ENCODE measurements at places on chromosomes 1 and 21.

- no peak for DNase-seq
These were observed 10.2 kb upstream of the CDC7 start for GRCh38 chr1:91490501-91490900.

- no peak for DNase-seq
These were observed 41.3 kb downstream of the NFYC start for GRCh38 chr1:40732756-40733301.

GRCh38 chr1:5571438-5571837 is 420.8 kb downstream of the NPHP4 start:
- DNase-seq, result no peak

DNA sequence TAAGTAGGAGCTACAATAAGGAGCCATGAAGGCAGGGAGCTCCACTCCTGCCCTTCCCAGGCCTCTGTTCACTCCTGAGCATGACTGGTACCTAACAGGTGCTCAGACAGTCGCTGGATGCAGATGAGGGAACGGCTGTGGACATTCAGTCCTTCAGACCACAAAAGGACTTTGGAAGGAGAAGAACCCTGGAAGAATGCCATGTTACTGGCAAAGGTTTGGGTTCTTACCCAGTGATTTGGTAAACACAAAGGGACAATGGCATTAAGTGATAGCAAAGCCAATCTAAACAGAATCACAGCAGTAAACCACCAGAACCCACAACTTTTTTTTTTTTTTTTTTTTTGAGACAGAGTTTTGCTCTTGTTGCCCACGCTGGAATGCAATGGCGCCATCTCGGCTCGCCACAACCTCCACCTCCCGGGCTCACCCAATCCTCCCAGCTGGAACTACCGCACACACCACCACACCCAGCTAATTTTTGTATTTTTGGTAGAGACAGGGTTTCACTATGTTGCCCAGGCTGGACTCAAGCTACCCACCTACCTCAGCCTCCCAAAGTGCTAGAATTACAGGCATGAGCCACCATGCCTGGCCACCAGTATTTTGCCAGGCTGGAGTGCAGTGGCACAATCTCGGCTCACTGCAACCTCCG is 7.5 kb upstream of the CBR3 start:
- no peak for DNase-seq

GRCh38 chr1:18511874-18512150 is 31.1 kb downstream of the KLHDC7A start:
- DNase-seq, result no peak

DNA sequence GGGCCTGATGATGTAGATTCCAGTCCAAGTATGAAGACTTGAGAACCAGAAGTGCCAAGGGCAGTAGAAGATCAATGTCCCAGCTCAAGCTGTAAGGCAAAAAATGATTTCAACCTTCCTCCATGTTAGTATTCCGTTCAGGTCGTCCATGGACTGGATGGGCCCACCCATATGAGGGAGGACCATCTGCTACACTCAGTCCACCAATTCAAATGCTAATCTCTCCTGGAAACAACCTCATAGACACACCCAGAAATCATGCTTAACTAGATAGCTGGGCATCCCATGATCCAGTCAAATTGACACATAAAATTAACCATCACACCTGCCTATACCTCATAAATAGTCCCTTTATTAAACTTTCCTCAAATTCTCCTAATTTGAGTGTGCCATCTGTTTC is 73.3 kb upstream of the NFASC start:
- no peak for DNase-seq

GRCh38 chr1:182835806-182836205 is 3.3 kb upstream of the DHX9 start:
- no peak for DNase-seq

- no peak for DNase-seq
These were observed 72.8 kb upstream of the CD55 start for GRCh38 chr1:207248544-207249198.

DNA sequence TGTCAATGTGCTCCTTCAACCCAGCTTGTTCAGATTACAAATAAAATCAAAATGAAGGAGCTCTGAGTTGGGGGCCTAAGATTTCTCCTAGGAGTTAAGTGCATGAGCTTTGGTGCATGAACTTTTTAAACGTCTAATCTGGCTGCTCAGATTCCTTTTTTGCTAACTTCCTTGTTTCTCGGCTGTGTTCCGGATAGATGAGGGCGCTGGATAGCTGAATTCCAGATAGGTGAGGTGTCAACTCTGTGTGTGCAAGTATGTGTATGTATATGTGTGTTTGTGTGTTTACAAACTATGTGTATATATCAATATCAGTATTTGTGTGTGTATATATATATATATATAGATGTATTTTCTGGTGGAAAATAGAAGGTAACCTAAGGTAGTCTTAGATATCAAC is 37.5 kb upstream of the RCAN3 start:
- no peak for DNase-seq

GRCh38 chr1:67009792-67010191 is 44.2 kb downstream of the SLC35D1 start:
- DNase-seq, result no peak

DNA sequence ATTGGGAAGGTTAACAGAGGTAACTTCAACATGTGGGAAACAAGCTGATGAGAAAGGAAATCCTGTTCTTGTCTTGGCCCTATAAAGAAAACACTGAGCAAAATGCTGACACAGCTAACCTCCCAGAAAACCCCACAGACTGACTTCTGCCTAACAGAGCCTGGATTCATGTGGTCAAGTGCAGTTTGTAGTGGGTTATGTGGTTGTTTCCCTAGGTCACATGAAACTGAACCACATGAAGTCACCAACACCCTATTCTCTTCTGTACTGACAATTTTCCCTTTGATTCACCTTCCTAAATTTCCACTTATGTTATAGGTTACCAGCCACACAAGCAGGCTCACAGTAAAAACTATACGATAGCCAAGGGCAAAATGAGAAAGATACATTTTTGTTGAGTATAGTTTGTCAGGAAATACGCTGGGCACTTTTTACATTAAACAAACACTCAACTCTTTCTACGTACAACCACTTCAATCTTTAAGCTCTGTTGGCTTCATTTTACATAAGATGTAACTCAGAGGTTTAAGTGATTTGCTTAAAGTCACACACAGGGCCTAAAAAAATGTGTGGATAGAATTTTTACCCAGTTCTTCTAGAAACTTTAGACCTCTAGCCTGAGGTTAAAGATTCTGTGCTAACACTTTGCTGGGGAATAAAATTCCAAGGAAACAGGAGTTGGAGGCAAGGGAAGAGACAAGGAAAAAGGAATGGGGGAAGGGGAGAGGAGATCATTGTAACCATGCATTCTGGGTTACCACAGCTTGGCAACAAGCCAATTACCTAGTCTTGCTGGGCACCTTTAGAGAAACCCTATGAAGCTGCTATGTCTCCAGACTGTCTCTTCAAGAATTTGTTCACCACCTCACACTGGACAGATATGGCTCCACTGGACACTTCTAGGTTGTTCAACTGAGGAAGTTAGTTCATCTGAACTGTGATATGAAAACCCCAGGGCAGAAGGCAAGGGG is 601.6 kb upstream of the USP24 start:
- DNase-seq, result no peak

GRCh38 chr1:14486401-14487201 is 111.9 kb upstream of the KAZN start:
- no peak for DNase-seq

GRCh38 chr1:211198111-211198510 is 61.1 kb upstream of the RCOR3 start:
- no peak for DNase-seq

DNA sequence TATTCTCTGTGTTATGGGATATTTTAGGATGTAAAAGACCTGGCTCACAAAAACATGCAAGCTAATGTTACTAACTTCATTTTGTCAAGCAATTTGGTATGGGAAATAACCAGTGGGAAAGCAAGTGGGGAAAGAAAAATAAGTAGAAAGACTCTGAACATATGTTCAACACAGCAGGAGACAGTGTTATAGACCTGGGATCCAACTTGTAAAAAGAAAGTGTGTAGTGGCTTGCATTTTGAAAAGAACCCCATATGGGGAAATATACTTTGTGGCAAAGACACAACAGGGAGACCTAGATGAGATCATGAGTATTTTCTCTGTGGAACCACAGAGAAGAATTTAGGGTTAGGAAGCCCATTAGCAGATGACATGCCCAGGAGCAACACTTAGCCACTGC is 212.7 kb upstream of the NRIP1 start:
- no peak for DNase-seq

DNA sequence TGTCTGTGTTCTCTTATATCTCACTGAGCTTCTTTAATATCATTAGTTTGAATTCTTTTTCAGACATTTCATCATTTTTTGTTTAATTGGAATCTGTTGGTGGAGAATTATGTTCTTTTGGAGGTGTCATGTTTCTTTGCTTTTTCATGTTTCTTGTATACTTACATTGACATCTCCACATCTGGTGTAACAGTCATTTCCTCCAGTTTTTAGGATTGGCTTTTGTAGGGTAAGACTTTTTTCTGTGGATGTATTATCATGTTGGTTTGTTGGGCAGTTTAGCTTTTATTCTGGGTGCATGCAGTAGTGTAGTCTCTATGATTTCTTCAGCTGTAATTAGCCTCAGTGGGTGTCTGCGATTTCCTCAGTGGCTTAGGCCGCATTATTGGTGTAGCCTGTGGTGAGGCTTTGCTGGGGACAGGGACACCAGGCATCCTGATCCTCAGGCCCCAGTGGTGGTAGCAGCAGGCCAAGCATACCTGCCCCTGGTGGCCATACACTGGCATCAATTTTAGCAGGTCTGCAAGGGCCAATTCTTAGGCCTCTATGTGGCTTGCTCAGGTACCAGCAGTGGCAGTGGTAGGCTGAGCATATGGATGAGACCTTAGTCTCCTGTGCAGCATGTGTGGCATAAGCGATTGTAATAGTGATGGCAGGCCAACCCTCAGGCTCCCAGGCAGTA is 77.6 kb upstream of the SAMD13 start:
- DNase-seq, result no peak

DNA sequence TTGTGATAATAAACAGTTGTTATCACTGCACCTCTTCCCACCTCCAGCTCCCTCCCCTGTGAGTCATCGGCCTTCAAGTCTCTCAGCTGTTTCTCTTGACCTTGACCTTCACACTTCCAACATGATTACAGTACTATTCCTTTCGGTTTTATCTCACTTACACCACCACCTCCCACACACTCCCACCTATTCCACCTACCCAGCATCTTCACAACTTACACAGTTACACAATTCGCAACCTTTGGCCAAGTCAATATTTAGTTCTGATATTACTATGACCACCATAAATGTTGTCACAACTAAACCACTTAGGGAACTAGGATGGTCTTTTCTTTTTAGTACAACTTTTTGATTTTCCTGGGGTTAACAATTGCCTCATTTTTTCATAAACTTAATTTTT is 60.2 kb downstream of the RIPK4 start:
- no peak for DNase-seq

DNA sequence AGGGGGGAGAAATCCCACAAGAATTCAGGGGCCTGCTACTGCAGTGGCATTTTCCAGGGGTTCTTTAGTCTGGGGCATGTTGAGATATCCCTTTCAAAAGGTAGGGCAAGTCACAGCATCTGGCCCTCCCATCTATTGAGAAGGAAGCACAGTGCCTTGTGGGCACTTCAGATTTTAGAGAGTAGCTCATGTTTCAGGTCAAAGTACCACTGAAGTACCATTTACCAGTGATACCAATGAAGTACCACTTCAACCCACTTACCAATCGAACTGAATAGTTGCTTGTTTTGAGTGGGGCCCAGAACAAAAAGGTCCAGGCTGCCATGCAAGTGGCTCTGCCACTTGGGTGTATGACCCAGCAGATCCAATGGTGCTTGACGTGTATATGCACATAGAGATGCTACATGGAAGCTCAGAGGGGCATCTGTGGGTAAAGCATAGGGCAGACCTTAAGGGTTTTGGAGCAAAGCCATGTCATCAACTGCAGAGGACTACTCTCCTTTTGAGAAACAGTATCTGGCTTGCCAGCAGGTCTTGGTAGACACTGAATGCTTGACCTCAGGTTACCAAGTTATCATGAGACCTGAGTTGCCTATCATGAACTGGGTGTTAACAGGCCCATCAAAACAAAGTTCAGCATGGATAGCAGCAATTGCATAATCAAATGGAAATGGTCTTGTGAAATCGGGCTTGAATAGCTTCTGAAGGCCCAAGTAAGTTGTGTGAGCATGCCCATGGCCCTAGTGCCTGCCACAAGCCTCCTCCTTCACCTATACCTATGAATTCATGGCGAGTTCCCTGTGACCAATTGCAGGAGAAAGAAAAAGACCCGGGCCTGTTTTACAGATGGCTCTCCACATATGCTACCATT is 23.5 kb downstream of the PLA2G2D start:
- DNase-seq, result no peak

DNA sequence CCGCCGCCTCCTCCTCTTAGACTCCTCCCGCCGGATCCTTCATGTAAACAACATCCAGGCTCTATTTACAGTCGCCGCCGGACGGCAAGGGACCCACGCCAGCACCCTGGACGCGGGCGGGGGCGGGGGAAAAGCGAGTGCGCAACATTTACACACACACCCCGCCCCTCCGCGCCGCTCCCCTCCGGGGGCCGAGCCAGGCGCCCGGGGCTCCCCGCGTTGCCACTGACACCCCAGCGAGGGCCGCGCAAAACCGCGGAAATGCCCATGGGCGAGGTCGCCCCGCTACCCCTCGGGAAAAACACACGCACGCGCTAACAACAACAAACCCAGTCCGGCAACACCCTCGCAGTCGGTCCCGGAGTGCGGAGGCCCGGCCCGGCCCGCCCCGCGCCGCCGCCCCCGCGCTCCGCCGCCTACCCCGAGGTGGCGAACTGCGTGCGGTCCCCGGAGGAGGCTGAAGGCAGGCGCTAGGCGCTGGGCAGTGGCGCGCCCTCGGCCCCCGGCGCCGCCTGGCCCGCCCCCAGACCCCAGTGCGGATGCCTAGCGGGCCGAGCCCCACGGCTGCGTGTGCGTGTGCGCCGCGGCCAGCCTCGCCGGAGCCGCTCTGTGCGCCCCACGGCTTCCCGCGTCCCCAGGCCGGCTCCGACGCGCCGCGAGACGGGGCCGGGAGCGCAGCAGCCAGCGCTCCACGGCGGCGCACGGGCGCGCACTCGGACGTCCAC is 81.1 kb upstream of the AK4 start:
- peak; percentile 63 for DNase-seq

GRCh38 chr1:94013367-94013878 is 104.2 kb upstream of the GCLM start:
- no peak for DNase-seq

DNA sequence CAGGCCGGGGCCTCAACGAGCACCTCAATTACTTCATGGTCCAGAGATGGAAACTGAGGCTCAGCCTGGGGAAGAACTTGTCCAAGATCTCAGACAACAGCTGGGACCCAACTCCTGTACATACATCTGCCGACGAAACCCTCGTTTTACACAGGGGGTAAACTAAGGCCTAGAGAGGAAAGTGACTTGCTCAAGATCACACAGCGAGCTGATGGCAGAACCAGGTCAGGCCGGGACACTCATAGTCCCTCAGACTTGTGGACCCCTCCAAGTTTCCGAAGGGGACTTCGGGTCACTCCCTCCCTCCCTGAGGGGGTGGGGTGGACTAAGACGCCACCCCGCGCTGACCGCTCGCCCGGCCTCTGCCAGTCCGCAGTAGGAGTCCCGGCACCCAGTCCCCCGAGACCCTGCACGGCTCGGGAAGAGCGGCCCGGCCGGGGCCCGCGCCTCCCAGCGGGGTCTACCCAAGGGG is 430 bp downstream of the WASF2 start:
- no peak for DNase-seq
